Activated CD8-positive, alpha-beta memory T cell treated with anti-CD3 and anti-CD28 coated beads for 4 hours (primary cell): ENCODE measurements at places on chromosomes 16 and 17.

GRCh38 chr17:78832541-78832810 is 8.1 kb downstream of the USP36 start:
- DNase-seq = no peak

GRCh38 chr17:54680410-54680809 is 220.2 kb upstream of the TOM1L1 start:
- no peak for DNase-seq

DNA sequence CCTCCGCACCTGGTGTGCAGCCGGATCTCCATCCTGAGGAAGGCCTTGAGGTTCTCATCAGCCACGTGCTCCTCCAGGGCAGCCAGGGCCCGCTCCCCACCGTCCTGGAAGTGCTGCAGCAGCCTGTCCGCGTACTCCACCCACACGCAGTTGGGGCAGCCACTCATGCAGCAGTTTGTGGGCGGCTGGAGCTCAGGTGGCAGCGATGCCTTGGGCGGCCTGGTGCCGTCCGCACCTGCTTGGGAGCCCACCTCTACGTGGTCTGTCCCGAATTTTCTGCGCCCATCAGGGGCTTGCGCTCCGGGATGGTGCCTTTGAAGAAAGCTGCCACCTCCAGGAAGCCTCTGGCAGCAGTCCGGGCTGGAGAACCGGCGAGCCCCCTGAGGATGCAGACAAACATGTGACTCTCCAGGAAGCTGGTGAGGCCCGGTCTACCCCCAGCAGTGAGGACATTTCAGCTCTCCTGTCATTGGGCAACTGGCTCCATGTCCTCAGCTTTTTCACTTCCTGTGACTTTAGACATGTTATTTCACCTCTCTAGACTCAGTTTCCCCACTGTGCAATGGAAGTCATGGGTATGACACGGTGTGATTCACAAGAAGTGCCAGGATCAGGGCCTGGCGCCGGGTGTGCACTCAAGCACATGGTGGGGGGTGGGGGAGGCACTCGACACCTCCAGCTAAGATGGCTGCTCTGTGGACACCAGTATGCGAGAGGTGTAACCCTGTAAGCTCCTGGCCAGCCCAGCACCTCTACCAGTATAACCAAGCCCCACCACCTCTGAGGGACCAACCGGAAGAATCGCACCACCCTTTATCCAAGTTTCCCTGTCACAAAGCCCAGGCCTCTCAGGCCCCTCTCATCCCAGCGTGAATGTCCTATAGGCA is 957 bp downstream of the OXLD1 start:
- no peak for DNase-seq

DNA sequence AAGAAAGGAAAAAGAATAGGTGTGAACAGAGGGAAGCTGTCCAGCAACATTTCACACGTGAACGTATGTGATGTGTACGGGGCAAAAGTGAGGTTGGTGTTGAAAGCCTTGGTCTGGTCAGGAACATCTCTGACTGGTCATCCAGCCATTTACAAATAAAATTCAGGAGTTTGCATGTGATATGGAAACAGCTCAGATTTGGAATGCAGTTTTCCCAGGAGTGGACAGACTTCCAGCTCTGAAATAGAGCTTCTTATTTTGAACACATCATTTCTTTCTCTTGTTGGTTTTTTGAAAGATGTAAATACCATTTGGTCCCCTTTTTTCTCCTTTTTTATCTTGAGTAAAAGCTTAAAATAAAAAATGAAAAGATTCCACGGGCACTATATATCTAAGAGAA is 566.2 kb upstream of the ZFHX3 start:
- no peak for DNase-seq

DNA sequence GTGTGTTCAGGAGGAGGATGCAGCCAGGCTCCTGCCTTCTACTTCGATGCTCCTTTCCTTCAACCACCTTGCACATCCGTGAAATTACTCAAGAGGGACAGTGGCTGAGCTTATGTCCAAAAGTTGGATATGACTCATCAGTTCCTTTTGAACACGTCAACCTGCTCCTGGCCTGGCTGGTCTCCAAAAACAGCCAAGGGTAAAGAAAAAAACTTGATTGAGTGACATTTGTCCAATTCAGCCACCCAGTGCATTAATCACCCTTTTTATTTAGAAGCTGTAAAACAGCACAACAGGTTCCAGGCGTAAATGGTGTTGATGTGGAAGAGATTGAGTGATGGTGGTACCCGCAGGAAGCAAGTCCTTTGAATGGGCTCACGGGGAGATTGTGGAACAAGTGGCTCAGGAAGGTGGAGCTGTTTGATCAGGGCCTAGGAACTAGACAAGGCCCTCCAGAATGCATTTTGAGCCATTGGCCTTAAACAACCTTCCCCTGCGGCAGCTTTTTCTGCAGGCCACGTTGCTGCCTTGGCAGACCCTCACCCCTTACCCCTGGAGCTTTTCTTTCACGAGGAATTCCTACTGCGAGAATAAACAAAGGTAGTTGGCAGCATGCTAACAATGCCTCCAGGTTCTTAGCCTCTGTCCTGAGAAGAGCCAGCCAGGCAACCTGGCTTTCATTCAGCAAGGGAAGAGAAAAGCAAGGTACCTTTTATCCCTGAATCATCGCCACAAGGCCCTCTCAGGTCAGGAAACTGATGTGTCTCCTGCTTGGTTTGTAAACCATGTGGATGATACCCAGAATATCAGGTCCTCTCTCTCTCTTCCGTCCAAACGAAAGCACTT is 173.3 kb upstream of the CACNG5 start:
- no peak for DNase-seq

DNA sequence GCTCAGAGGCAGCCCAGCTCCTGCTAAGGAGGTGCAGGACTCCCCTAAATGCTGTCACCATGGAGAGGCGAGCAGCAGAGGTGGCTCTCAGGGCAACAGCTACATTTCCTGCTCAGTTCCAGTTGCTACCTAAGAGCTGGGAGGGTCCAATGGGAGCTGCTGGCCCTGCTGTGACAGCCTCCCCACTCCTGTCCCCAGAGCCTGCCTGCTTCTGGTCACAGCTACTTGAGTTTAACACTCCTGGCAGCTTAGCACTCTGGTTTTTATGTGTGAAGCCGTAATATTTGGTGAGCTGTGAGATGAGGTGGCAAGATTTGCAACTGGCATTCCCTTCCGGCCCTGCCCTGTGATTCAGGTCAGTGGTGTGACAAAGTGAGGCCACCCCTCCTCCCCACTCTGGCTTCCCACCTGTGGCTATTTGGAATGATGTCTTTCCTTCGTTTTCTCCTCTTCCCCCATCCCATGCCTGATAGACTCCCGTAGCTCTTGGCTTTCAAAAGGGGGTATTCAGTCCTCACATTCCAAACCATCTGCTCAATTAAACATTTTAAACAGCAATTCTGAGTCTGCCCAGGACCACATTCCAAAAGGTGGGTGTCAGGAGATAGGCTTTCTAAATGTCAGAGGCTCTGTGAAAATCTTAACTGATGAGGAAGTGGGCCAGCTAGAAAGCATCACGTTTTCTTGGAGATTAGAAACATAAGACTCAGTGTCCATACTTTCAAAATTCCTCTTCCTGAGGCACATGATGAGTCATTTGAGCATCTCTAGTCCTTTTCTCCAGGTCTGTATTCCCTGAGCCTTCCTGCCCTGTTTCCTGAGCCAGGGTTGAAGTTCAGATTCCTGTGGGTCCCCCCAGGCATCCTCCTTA is 42.6 kb upstream of the SKAP1 start:
- DNase-seq = no peak

- no peak for DNase-seq
These were observed 59.9 kb downstream of the LITAF start for GRCh38 chr16:11526655-11527350.

DNA sequence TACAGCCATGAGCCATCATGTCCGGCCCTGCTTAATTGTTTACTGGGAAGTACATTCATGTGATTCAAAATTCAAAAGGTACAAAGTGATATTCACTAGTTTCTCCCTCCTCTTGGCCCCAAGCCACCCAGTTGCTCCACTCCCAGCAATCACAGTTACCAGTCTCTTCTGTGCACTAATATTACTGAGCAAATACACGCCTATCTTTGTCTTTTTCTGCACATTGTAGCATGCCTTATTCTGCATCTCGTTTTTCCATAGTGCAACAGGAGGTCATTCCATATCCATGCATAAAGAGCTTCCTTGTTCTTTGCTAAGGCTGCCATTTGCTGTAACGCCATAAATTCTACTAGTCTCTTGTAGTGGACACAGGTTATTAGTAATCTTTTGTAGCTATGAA is 2.2 kb upstream of the ALOX15 start:
- no peak for DNase-seq

DNA sequence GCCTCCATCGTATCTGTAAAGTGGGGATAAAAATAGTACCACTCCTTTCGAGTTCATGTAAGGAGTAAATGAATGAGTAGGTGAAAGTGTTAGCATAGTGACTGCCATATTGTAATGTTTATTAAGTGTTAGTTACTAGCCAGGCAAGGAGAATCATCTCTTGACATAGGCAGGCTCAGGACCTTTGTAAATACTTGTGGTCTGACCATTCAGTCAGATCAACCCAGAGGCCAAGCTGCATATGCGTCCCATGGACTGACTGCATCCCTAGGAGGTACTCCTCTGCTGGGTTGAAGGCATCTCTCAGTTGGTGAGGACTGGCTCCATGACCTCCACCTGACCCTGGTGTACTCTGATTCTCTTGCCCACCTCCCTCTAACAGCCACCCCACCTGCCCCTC is 40.5 kb upstream of the CDRT4 start:
- no peak for DNase-seq

GRCh38 chr16:9014389-9014788 is 50.7 kb upstream of the USP7 start:
- no peak for DNase-seq

DNA sequence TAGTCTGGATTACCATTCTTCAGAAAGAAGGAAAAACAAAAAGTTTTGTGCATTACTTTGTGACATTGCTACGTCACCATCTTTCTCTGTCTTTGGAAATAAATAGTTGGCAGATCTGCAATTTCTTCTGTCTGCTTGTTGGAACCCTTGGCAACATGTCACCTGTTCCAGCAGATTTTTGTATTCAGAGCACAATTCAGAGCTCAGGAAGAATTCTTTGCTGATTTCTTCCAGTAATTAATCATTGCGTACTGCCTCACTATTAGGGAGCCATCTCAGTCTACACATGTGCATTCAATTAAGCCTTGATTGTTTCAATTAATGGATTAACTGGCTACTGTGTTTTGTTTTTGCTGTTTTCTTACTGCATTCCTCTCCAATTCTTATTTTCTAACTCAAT is 467.2 kb downstream of the CDH8 start:
- no peak for DNase-seq

DNA sequence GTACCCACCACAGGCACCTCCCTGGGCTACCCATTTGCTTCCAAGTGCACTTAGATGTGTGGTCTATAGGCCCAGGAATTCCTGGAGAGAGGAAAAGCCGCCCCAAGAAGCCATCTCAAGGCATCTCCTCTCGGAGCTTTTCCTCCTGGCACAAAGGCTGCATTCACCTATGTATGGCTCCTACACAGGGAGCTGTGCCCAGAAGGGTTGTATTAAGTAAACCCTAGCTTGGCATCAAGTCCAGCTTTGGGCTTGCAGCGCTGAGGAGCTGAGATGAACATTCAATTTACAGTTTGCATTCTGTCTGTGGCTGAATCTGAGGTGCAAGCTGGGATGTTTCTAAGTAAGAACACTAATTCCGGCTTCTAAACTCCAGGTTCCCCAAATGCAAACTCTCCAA is 81.3 kb downstream of the CDYL2 start:
- DNase-seq = no peak

GRCh38 chr16:2038382-2039231 is 9.0 kb downstream of the NTHL1 start:
- no peak for DNase-seq

DNA sequence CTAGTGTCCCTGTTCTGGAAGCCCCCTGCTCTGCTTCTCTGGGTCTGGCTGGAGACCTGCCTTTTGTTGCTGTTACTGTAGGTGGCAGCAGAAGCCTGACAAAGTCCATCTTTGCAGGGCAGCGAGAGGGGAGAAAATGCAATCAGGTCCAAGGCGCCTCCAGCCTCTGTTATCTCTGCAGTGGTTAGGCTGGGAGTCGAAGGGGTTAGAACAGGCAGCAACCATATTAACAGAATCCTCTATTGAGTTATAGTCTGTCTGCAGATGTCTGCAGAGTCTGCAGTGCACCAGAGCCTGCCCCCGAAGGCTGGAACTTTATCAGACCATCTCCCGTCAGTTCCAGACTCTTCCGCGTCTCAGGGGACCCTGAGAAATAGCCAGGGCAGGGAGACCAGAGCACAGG is 404.9 kb upstream of the EEF2KMT start:
- no peak for DNase-seq

DNA sequence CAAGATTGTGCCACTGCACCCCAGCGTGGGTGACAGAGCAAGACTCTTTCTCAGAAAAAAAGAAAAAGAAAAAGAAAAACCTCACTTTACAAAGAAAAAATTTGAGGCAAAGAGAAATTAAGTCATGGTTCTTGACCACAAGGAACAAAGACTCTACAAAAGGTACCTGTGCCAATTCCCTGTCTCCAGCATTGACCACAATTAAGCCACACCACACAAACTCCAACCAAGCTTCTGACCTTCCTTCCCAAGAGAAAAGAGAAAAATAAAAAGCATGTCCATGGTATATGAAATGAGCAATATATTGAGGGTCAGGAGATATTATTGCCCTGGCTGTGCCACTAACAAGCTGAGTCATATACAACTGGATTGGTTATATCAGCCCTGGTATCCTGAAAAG is 146.3 kb upstream of the NOG start:
- DNase-seq = no peak

GRCh38 chr16:64718486-64718885 is 403.4 kb downstream of the CDH11 start:
- DNase-seq = no peak

GRCh38 chr17:77691216-77692085 is 267.1 kb upstream of the TNRC6C start:
- DNase-seq = no peak

- DNase-seq = no peak
These were observed 15.8 kb upstream of the CAVIN1 start for GRCh38 chr17:42438600-42439567.

DNA sequence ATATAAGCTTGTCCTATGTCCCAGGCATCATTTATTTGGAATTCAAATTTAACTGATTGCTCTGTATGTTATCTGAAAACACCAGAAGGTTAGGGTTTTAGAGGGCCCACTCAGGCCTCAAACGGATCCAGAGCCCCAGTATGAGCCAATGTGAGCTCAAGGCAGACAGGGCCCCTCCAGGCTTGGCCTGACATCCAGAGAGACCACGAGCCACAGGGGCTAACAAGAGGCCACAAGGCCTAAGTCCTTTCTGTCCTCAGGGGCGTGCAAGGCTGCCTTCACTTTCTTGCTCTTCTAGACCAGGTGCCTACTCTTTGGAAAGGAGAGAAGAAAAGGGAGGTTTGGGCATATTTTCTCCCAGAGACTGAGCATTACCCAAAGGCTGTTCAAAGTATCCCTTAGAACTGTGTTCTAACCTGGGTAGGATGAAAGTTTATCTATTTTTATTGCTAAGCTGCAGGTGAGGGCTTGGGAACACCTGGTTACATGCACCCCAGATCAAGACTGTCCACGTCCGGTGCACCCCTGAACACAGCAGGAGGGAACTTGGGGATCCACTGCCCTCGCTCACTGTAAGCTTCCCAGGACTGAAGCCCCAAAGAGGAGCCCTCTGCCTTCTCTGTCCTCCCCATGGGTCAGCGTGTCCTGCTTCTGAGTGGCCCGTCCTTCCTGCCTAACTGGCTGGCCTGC is 1.5 kb upstream of the ENGASE start:
- no peak for DNase-seq
